ENCODE measurements at places on chromosomes 4 and X. TPM values are rescaled to one million over a fixed set of nuclear protein-coding genes. Genes with fewer than 3 reads are reported as not detected.

Gene SERPINA7
- not detected for total RNA-seq

Gene MAGED4
- total RNA-seq = not detected

Gene SAGE1
- not detected for total RNA-seq

Gene KCNE5
- total RNA-seq = 0.42 TPM

Gene QRFPR
- total RNA-seq = not detected

Gene PAGE5
- total RNA-seq = 1.6 TPM

Gene EFHC2
- not detected for total RNA-seq

Gene CSAG1
- not detected for total RNA-seq

Gene POU3F4
- total RNA-seq = not detected

Gene BEX3
- total RNA-seq = 13.0 TPM

Gene TRMT10A
- 8.7 TPM for total RNA-seq

Gene BMPR1B
- total RNA-seq = not detected

Gene TEX13D
- total RNA-seq = 0.27 TPM

Gene NMU
- total RNA-seq = not detected

Gene UNC5C
- not detected for total RNA-seq

Gene CRLF2
- not detected for total RNA-seq

Gene KLHL13
- total RNA-seq = 0.42 TPM

Gene ZC4H2
- total RNA-seq = 8.5 TPM

Gene TMSB15A
- 0.38 TPM for total RNA-seq

Gene NAA11
- total RNA-seq = not detected

Gene ZMYM3
- 18.8 TPM for total RNA-seq

Gene CXorf66
- not detected for total RNA-seq

Gene CPEB2
- total RNA-seq = 7.8 TPM

Measured in activated CD8-positive, alpha-beta memory T cell treated with anti-CD3 and anti-CD28 coated beads for 36 hours (primary cell).